ENCODE measurements at places on chromosomes 11 and 22.

DNA sequence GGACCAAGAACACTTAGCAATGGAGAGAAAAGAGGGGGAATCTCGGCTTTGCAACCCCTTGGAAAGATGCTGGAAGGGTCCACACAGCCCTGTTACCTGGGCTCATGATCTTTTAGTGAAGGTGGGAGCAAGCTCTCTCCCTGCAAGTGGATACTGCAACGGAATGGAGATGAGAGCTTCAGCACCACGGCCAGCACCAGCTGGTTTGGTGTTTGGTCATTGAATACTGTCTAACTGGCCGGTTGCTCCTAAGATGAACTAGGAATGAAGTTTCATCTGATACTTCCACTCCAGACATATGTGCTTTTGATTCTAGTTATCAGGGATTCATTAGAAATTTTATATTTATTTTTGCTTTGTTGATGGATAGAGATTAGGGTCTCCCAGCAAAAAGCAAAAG is 16.3 kb downstream of the HTR3A start:
- DNase-seq = no peak

DNA sequence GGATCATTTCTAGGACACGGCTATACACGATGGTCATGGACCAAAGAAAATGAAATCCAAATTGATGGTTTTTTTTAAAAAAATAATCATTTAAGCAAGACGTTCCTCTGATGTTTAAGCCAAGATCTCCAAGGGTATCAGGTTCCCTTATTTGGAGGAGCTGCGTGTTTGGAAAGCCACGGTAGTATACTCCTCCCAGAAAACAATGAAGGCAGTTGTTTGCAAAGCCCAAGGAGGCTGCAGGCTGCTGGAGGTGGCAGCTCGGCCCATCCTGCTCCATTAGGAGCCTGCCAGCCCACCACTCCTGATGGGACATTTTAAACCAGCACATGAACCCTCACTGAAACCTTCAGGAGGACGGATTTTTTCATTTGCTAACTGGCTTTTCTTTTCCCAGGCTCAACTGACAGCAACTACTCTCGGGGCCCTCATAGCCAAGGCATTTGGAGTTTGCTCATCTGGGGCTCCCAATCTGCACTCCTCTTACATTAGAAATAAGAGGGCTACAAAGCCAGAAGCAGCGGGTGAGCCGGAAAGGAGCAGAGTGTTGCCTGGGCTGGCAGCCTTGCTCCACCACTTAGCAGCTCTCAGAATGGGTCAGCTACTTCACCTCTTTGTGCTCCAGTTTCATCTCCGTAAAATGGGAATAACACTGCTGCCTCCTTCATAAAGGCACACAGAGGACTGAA is 58.4 kb downstream of the ABTB2 start:
- DNase-seq = no peak

GRCh38 chr11:12524865-12525264 is 147.5 kb downstream of the PARVA start:
- DNase-seq = no peak

DNA sequence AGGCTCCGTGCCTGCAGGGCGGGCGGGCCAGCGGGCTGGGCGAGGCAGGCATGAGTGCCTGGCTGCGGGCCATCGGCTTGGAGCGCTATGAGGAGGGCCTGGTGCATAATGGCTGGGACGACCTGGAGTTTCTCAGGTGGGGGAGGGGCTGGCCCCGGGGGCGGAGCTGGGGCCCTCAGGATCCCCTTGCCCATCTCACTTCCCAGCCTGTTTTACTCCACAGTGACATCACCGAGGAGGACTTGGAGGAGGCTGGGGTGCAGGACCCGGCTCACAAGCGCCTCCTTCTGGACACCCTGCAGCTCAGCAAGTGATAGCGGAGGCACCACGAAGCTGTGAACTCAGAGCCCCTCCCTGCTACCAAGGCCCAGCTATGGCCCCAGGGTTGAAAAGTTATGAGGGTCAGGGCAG is 5.9 kb downstream of the PHOX2A start:
- peak; percentile 89 for DNase-seq

GRCh38 chr11:79182794-79183193 is 258.0 kb downstream of the TENM4 start:
- DNase-seq = no peak

DNA sequence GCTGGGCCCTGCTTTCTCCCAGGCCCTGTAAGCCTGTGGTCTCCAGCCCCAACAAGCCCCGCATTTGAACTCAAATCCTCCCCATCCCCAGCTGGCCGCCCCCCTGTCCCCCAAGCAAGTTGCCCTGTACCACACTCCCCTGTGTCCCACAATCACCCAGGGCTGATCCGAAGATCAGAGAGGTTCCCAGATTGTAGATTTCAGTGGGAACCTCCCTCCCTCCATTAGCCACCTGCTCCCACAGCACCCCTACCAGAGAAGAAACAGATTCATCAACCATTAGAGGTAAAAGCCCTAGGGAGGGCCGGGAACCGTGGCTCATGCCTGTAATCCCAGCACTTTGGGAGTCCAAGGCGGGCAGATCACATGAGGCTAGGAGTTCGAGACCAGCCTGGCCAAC is 107.5 kb downstream of the FEZ1 start:
- no peak for DNase-seq

GRCh38 chr11:94181943-94182342 is 53.3 kb downstream of the PANX1 start:
- DNase-seq = no peak

- no peak for DNase-seq
Observed at GRCh38 chr11:20099527-20099926, 60.7 kb downstream of the DBX1 start.

- peak; percentile 63 for DNase-seq
Observed at GRCh38 chr11:112797648-112798293, 163.4 kb upstream of the NCAM1 start.

GRCh38 chr11:16186680-16187079 is 169.7 kb downstream of the SOX6 start:
- DNase-seq = no peak

- DNase-seq = peak; percentile 85
Observed at GRCh38 chr11:62905927-62906531, 15.1 kb downstream of the CHRM1 start.

- no peak for DNase-seq
Observed at GRCh38 chr22:25419247-25420113, 145.0 kb upstream of the GRK3 start.

- DNase-seq = no peak
Observed at GRCh38 chr11:7686761-7687160, 13.5 kb upstream of the CYB5R2 start.

DNA sequence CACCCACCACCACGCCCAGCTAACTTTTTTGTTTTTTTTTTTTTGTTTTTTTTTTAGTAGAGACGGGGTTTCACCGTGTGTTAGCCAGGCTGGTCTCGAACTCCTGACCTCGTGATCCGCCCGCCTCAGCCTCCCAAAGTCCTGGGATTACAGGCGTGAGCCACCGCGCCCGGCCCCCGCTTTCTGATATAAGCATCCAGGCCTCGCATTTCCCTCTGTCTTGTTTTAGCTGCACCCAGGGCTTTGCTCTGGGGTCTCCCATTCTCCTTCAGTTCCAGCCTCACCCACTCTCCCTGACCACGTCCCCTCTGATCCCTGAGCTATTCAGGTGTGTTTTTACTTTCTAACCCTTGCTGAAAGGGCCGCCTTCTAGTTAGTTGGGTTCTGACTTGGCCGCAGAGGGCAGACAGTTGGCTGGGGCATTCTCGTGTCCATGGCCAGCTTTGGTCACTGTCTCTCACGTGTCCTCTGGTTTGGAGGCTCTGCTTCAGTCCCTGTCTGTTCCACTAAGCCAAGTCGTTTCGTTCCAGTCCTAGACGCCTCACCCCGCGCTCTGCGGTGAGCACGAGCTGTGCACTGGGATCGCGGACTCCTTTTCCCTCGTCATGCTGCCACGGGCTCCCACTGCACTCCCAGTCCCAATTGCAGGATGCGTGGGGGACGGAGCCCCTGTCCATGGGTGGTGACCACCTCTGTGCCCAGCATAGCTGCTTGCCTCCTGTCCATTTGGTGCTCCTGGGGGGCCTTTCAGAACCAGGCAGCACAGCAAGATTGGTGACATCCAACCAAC is 6.0 kb upstream of the TNNT3 start:
- peak; percentile 11 for DNase-seq

- DNase-seq = no peak
Observed at GRCh38 chr11:35590412-35590811, 27.8 kb upstream of the FJX1 start.

GRCh38 chr22:37750596-37751162 is 53.8 kb downstream of the TRIOBP start:
- no peak for DNase-seq

GRCh38 chr22:47018010-47018910 is 255.8 kb downstream of the TBC1D22A start:
- no peak for DNase-seq

- DNase-seq = no peak
Observed at GRCh38 chr11:2213384-2213842, 41.8 kb upstream of the TH start.

DNA sequence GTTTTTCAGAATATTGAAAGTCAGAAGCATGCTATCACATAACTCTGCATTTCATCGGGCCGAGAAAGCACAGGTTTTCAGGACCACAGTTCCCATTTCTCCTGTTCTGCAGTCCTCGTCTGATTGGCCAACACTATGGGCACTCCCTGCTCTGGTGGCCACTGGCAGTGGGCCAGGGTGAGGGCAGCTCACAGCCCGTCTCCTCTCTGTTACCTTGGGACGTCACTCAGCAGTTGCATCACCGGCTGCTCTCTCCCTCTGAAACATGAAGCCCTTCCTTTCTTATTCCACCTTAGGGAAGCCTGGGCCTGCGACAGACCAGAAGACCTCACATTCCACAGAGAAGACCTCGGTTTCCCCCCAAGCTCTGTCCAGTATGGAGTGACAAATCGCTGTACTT is 11.4 kb upstream of the MICAL3 start:
- no peak for DNase-seq

DNA sequence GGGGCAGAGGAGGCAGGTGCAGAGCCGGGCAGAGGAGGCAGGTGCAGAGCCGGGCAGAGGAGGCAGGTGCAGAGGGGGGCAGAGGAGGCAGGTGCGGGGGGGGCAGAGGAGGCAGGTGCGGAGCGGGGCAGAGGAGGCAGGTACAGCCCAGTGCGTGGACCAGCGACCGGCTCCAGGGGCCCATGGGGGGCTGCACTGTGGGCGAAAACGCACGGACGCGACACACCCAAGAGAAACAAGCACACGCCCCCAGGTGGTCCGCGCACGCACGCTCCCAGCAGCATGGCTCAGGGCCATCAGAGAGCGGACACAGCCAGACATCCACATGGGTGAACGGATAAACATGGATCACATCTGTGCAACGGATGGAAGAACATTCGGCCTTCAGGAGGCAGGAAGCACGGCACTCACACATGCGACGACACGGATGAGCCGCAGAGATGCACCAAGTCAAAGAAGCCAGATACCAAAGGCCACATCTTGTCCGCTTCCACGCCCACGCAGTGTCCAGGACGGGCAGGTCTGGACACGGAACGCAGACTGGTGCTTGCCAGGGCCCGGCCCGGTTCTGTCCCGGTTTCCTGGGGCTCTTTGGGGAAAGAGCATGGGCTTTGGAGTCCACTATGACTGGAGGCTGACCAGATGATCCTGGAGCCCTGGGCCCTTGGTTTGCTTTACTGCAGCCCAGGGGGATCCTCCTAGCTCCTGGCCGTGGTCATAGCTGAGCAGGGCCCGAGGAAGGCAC is 21.8 kb downstream of the OSBPL5 start:
- no peak for DNase-seq

- no peak for DNase-seq
Observed at GRCh38 chr11:1299621-1300020, 9.8 kb downstream of the TOLLIP start.

- DNase-seq = no peak
Observed at GRCh38 chr11:27603376-27603990, 96.8 kb downstream of the BDNF start.

DNA sequence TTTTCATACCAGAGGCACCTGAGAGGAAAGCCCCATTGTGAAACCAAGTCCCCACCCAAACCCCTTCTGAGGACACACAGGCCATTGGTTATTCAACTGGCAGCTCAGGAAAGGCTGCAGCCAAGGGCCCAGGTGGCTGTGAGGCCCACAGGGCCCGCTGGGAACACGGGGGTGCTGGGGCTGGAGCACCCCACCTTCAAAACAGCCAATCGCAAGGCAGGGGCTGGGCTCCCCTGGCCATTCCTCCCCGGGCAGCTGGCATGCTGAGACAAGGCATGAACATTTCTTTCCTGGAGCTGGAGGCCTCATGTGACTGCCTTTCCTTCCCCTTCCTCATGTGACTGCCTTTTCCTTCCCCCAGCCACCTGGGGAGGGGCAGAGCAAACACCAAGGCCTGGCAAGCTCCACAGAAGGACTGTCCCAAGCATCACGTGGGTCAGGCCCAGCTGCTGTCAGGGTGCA is 76.9 kb downstream of the PIWIL3 start:
- no peak for DNase-seq

- DNase-seq = no peak
Observed at GRCh38 chr11:68349461-68350249, 37.3 kb downstream of the LRP5 start.

DNA sequence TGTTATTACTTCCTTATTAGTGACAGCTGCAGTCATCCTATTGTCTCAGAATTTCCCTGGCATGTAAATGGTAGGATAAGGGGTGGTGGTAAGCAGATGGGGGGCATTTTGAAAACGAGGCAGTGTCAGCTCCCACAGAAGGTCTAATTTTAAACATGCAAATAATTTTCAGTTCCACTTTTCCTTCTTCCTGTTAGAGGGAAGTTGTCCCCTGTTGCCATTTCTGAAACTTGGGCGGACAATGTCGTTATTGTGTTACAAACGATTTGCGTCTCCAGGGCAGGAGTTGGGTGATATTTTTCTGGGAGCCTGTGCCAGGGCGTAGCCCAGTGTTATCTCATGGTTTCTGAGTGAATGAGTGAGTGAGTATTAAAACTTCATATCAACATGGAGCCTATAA is 7.4 kb downstream of the PTPRJ start:
- DNase-seq = no peak

- DNase-seq = no peak
Observed at GRCh38 chr11:2148595-2148994, 9.4 kb upstream of the IGF2 start.

DNA sequence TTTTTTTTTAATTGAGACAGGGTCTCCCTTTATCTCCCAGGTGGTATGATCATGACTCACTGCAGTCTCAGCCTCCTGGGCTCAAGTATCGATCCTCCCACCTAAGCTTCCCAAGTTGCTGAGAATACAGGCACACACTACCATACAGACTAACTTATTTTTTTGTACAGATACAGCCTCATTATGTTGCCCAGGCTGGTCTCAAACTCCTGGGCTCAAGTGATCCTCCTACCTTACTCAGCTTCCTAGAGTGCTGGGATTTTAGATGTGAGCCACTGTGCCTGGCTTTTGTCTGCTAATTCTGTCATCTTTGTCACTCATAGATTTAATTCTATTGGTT is 43.5 kb downstream of the CBL start:
- DNase-seq = no peak

- no peak for DNase-seq
Observed at GRCh38 chr22:23278883-23279675, 98.8 kb downstream of the BCR start.

GRCh38 chr22:47303161-47303890 is 540.9 kb downstream of the TBC1D22A start:
- DNase-seq = no peak

- DNase-seq = no peak
Observed at GRCh38 chr11:70532731-70533130, 134.4 kb downstream of the CTTN start.

DNA sequence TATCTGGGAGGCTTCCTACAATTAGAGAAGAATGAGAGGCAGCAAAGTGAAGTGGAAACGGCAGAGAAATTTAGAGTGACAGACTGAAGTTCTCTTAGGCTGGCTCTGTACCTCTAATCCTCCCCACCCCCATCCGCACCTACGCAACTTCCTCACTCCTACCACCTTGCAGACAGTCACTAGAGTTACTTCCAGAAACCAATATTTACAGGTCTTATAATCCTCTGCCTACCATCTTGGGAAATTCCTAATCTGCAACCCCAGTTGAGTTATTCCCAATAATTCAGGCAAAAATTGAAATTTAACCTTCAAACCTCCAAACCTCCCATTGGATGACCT is 71.7 kb downstream of the PAK1 start:
- DNase-seq = no peak

Data from GM13977 (cell line).